ENCODE measurements at places on chromosomes 5 and 9.

DNA sequence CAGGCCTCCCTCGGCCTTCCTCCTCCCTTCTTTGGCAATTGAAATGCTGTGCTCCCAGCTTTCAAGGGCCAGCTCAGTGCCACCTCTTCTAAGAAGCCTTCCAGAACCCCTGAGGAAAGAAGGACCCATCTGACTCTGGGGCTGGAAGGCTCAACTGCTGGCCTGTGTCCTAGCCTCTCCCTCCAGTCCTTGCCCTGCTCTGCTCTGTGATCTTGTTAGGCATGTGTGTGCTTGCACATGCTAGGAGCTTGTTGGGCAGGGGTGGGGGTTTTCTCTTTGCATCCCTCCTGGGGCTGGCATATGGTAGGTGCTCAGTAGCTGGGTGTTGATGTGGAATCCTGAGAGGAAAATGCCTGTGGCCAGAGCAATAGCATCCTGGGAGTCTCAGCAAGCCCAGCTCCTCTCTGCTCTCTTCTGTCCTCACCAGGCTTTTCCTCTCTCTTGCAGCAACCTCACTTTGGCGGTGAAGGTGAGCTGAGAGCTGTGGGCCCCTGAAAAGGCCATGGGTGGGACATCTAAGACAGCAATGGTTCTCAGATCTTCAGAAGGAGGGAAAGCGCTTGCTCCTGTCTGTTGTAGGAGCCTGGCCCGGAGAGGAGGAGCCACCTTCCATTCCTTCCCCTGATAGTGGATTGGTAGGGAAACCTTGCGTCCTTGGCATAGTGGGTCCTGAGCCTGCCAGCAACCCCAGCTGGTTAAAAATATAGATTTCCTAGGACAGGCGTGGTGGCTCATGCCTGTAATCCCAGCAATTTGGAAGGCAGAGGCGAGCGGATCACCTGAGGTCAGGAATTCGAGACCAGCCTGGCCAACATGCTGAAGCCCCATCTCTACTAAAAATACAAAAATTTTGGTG is 9.9 kb downstream of the DOLK start:
- DNase-seq, result no peak

DNA sequence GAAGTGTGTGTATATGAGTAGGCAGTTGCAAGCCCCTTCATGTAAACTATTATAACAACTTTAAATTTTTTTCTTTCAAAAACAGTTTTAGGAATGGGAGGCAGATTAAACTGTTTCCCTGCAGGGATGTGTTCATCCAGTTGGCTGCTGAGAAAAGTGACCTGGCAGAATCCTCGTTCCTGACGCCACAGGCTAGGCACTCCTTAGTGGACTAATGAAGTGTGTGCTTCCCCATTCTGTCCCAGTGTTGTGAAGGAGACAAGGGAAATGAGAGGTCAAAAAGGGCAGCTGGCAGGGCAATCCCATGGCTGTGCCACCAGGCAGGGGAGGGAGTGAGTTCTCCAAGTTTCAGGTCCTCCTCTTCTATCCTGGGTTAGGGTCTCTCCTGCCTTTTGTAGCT is 59.8 kb downstream of the FOXD1 start:
- no peak for DNase-seq

- DNase-seq, result no peak
Measured at GRCh38 chr9:120693700-120694008, 20.6 kb downstream of the MEGF9 start.

GRCh38 chr5:124650951-124651662 is 95.3 kb downstream of the ZNF608 start:
- DNase-seq, result no peak

- DNase-seq, result no peak
Measured at GRCh38 chr5:156378159-156378558, 51.2 kb downstream of the SGCD start.

- no peak for DNase-seq
Measured at GRCh38 chr5:137122075-137122474, 377.1 kb downstream of the SPOCK1 start.

DNA sequence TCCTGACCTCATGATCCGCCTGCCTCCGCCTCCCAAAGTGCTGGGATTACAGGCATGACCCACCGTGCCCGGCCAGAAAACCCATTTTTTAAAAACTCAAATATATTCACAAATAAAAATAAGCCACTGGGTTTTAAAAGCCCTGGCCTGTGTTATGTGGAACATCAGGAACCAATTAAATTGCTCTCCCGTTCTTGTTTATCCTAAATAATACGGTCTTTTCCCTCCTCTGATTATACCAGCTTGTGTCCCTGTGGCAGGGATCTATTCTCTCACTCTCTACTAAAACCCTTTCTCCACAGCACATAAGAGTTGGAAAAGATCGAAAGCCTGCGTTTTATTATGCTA is 30.1 kb upstream of the LPAR1 start:
- no peak for DNase-seq

GRCh38 chr5:120354126-120354525 is 110.0 kb upstream of the PRR16 start:
- DNase-seq, result no peak
